ENCODE measurements at places on chromosomes 2 and 18.

DNA sequence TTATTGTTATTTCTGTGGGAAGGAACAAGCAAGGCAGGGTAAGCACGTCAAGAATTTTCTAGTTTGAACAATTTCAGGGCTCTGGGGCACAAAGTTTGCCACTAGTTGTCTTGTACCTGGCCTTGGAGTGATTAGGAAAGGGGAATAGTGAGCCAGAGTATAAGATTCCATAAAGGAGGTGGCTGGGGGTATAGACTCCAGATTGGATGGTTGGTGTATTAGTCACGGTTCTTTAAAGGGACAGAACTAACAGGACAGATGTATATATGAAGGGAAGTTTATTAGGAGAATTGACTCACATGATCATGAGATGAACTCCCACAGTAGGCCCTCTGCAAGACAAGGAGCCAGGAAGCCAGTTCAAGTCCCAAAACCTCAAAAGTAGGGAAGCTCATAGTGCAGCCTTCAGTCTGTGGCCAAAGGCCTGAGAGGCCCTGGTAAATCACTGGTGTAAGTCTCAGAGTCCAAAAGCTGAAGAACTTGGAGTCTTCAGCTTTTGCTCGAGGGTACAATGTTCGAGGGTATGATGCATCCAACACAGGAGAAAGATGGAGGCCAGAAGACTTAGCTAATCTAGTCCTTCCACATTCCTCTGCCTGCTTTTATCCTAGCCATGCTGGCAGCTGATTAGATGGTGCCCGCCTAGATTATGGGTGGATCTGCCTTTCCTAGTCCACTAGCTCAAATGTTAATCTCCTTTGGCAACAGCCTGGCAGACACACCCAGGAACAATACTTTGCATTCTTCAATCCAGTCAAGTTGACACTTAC is 31.5 kb upstream of the PTPRM start:
- DNase-seq: no peak

DNA sequence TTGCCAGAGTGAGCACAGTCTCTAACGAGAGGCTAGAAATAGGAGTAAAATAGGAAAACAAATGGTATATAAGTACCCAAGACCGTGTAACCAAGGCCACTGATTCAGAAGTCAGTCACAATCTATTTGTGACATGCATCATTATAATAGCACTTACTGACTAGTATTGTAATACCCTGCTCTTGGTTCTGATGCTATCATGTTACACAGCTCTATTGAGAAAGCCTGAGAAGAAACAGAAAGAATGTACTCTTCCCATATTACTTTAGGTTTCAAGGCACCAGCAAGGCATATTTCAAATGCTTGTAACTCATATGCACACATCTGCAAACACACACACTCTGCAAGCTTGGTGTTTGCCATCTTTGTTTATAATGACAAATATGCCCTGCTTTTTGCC is 746.4 kb downstream of the SLC4A3 start:
- DNase-seq: no peak

DNA sequence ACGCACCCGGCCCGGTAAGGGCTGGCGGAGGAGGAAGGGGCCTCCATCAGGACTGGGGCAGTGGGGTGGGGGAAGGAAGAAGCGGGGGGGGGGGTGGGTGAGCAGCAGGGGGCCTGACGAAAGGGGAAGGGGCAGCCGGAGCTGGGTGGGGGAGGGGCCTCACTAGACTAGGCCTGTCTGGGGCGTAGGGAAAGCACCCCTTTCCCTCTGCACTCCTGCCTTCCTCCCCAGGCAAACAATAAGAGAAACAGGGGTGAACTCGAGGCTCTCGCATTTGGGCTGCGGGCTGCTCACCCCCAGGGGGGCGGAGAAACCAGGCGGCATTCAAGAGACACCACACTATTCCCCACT is 82.7 kb upstream of the POMC start:
- no peak for DNase-seq

GRCh38 chr2:191617575-191617974 is 60.4 kb upstream of the NABP1 start:
- no peak for DNase-seq
